Inflammatory macrophage treated with lipopolysaccharide for 4 hours (primary cell): ENCODE measurements at places on chromosomes 3 and 15.

- no peak for DNase-seq
Observed at GRCh38 chr3:4532535-4533112, 39.5 kb downstream of the ITPR1 start.

DNA sequence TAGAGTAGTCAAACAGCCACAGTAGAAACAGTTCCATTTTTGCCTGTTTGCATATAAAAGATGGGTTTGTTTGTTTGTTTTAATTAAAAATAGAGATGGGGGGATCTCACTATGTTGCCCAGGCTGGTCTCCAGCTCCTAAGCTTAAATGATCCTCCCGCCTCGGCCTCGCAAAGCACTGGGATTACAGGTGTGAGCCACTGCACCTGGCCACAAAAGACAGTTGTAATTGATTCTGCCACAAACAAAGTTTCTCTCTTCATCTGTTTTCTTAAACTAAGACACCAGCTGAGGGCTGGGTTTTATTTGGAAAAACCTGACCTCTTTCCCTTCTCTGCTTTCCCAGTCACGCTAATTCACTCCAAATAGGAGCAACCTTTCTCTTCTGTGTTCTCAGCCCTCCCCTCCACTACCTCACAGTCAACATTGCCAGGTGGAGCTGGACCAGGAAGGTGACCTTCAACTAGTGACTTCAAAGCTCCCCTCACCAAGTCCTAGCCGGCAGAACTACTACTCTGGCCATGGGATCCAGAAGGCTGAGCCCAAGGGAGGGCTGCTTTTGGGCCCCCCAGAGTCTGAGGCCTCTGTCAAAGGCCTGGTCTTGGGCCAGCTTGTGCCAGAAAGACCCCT lies 1.5 kb upstream of the IDH2 start:
- no peak for DNase-seq

GRCh38 chr15:96362755-96363651 lies 32.5 kb downstream of the NR2F2 start:
- DNase-seq: no peak

- DNase-seq: no peak
Observed at GRCh38 chr15:86267892-86268291, 188.2 kb downstream of the AGBL1 start.

GRCh38 chr3:105836533-105836932 lies 32.3 kb downstream of the CBLB start:
- no peak for DNase-seq

GRCh38 chr3:100086401-100086800 lies 27.9 kb downstream of the FILIP1L start:
- DNase-seq: no peak

GRCh38 chr15:79171320-79172031 lies 80.9 kb upstream of the RASGRF1 start:
- DNase-seq: no peak

GRCh38 chr3:25592510-25592968 lies 72.2 kb downstream of the TOP2B start:
- DNase-seq: peak; percentile 11
